ENCODE measurements at places on chromosomes 2 and 18.

DNA sequence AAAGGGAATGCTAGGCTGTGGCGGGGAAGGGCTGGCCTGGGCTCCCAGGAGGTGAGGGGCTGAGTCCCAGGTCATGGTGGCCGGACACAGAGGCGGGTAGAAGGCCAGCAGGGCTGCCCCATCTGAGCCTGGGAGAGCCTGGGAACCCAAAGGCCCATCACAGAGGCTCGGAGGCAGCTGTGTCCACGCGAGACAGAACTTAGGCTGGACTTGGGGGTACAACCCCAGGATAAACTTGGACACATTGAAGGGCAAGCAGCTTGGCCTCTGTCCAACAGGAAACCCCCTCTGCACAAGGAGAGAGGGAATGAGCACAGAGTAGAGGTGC lies 95.9 kb downstream of the ZFP36L2 start:
- no peak for DNase-seq

GRCh38 chr2:182055993-182056392 lies 70.3 kb downstream of the PPP1R1C start:
- no peak for DNase-seq

GRCh38 chr18:23963443-23964165 lies 51.0 kb upstream of the TTC39C start:
- DNase-seq, result no peak

- no peak for DNase-seq
Observed at GRCh38 chr2:58614219-58614618, 373.1 kb upstream of the FANCL start.

DNA sequence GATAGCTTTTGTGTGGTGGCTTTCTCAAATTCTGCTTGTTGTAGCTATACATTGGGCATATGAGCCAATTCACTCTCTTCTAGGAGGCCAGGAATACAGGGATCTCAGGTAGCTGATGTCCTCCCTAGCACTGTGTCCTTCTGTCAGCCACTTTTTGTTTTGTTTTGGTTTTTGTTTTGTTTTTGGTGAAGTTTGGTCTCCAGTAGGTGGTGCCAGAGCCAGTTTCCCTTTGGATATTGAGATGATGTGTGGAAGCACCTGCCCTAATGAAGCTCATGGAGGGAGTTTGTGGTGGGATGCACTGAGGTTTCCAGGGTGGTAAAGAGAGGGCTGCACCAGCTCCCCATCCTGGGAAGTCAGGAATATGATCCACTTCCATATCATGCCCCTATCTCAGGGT lies 100.5 kb upstream of the VWC2L start:
- no peak for DNase-seq

DNA sequence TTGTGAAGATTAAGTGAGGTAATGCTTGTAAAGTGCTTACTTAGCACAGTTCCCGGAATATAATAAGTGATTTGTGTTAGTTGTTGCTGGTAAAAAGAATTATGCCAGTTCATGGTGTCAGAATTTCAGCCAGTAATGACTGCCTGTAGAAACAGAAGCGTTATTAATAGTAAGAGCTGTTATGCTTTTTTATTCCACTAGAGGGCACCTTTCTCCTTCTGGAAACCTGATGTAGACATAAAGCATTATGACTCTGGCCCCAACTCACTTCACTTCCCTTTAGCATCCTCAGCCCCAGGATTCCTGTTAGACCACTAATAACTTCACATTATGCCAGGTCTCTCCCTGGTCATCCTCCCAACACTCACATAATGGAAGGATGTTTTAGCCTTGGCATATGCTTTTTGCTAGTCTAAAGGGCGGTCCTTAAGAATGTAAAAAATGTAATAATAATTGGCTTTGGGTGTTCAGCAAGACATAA lies 34.9 kb downstream of the C18orf54 start:
- no peak for DNase-seq

DNA sequence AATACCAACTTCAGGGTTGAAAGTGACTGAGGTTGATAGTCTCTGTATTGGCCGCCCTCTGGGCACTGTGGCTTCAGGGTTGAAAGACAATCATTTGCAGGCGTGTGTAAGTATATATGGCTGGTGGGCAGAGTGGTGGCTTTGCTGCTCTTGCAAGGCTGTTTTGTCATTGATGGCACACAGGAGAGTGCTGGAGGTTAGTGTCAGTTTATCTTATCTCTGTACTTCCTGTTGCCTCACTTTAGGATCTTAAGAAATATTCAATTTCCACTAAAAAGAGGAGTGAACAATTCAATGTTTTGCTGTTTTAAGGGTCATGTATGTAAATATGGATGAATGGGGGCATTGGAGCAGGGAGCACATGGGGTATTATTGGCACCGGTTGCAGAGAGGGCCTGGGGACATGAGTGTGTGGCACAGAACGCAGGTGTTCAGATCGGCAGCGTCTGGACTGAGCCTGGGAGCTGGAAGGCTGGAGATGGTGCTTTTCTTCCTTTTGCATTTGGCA lies 51.5 kb downstream of the NCK2 start:
- no peak for DNase-seq

- no peak for DNase-seq
Observed at GRCh38 chr2:78535395-78535794, 490.1 kb upstream of the REG3G start.

- no peak for DNase-seq
Observed at GRCh38 chr2:171754254-171754939, 67.1 kb downstream of the DYNC1I2 start.

- DNase-seq, result no peak
Observed at GRCh38 chr2:150099805-150100204, 387.7 kb downstream of the RND3 start.

Measured in coronary artery (tissue), 2 donors.